G401 (cell line): ENCODE measurements at places on chromosomes 11 and 22. TPM values are rescaled to one million over a fixed set of nuclear protein-coding genes. Genes with fewer than 3 reads are reported as not detected.
A peak's percentile ranks its signal among the peaks of the same experiment; 100 is the strongest.

- DNase-seq: no peak
Measured at GRCh38 chr11:1946812-1947484, at the start of gene MRPL23. MRPL23 (plus strand) TSS chr11:1947332; CDS start chr11:1947363, 31 bp downstream.

DNA sequence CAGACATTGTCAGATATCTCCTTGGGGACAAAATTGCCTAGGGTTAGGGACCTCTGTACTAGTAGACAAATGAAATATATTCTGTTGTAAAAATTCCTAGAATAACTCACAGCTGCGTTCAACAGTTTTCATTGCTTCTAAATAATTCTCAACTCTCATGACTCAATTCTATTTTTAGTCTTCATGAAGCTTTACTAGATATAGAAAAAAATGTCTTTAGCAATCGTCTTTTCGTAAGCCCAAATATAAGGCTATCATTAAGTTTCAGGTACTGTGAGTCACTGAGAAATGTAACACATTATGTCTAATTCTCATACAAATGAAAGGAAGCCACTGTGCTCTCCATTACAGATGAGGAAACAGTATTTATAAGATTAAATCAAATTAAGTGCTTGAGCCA is 6.4 kb downstream of the MMP12 start:
- no peak for DNase-seq

DNA sequence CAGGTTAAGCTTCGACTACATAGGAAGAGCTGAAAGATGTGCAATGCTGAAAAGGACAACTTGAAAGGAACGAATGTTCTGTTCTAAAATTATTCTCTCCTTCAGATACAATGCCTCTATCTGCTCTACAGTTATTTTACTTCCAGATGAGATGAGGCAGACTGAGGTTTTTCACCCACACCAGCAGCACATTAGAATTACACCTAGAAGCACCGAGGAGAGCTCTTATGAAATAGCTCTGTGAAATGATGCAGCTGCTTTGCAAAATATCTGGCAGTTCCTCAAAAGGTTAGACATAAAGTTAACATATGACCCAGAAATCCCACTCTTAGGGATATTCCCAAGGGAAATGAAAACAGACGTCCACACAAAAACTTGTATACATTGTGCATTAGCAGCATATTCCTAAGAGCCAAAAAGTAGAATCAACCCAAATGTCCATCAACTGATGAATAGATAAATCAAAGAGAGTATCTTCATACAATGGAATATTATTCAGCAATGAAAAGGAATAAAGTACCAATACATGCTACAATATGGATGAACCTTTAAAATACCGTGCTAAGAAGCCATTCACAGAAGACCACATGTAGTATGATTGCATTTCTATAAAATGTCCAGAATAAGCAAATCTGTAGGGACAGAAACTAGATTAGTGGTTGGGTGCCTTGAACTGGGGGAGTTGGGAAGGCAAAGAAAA is 34.5 kb downstream of the WT1 start:
- DNase-seq: no peak

GRCh38 chr11:64267207-64267945 is 16.0 kb downstream of the PLCB3 start:
- no peak for DNase-seq

DNA sequence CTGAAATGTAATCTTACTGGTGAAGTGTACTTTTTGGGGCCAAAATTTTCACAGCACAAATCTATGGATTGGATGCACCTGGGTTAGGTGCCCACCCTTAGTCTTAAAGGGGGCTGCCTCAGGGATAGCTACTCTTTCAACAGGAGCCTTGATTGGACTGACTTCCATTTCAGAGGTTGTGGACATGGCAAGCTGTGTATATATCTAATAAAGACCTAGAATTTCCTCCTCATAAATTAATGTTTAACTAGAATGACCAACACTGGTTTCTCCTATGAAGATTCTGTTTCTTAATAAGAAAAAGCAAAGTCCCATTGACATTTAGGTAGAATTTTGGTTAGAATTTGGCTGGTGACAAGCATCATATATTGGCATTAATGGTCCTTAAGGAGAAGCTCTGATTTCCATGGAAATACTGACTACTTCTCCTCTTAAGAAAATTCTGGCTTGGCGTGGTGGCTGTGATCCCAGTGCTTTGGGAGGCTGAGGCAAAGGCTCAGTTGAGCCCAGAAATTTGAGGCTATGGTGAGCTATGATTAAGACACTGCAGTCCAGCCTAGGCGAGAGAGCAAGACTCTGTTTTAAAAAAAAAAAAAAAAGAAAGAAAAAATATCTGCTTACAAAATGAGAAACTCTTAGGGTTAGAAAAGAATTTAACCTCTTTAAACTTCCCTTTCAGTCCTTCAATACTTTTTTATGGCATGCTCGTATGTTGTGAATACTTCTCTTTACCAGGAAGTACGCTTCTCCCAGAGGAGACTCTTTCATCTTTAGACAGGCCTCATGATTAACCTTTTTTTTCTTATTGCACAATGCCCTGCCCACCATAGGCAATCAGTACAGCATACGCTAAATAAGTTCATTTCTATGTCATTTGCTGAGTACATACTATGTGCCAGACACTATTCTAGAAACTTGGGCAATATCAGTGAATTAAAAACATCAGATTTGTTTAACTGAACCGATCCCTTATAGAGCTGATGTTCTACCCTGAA is 77.2 kb downstream of the PRR5L start:
- no peak for DNase-seq

DNA sequence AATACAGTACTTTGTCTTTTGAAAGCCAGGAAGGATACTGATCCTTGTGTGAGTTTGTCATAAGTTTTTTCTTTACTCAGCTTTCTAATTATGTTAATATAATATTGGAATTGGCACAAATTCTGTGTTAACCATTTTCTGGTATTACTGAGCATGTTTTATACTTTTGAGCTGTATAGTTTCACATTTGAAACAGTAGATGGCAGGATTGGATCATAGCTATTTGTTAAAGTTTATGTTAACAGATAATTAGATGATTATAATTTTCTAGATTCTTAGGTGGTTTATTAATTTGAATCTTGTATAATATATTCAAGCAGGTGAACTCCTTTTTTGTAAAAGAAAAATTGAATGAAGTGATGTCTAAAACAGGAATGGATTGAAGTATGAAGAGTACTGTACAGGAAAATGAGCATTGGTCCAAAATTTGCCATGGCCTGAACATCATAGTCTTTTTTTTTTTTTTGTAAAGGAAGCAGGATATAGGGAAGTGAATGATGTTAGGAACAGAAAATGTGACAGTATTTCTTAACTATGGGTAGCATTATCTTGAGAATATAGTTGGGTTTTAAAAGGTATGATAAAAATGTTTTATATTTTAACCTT is 102.0 kb downstream of the CYP2R1 start:
- DNase-seq: peak; percentile 40

Gene VWCE
- total RNA-seq: 7.3 and 9.5 TPM in 2 replicates

Gene MMP7
- not detected in 2 replicates for total RNA-seq

Gene SESN3
- total RNA-seq: 0.12 and 1.1 TPM in 2 replicates
